ENCODE measurements at places on chromosomes 3 and 15.

DNA sequence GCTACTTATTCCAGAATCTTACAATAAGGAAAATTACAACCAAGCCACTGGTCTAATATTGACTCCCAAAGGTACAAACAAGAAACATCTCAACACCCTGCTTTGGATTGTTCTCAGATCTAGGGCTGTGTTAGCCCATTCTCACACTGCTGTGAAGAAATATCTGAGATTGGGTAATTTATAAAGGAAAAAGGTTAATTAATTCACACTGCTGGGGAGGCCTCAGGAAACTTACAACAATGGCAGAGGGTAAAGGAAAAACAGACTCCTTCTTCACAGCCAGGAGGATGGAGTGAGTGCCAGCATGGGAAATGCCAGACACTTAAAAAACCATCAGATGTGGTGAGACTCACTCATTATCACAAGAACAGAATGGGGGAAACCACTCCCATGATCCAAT is 208.3 kb downstream of the ULK4 start:
- H3K4me1 ChIP-seq: peaks cover 11% of the 10 kb centered on the region
- no peak overlapping the region for H3K4me3 ChIP-seq
- DNase-seq: no peak
- peaks cover 4% of the 10 kb centered on the region for H3K36me3 ChIP-seq

- no peak overlapping the region for H3K27ac ChIP-seq
- no peaks in the 10 kb centered on the region for H3K27me3 ChIP-seq
- no peak for DNase-seq
- H3K4me1 ChIP-seq: peaks cover 9% of the 10 kb centered on the region
Observed at GRCh38 chr3:128149650-128150049, 3.6 kb upstream of the EEFSEC start.

GRCh38 chr3:45145681-45146614 is at the start of gene CDCP1:
TSS of gene CDCP1 (minus strand) at chr3:45146378. CDS start at chr3:45146287, 91 bp downstream.
- no peak for DNase-seq
- no peak within 1 kb of the TSS for H3K27ac ChIP-seq
- peaks cover 16% of the 10 kb centered on the region for H3K4me1 ChIP-seq
- H3K4me3 ChIP-seq: peak within 1 kb of the TSS; percentile 70
- peaks cover 69% of the 10 kb centered on the region for H3K27me3 ChIP-seq

GRCh38 chr15:96002890-96003859 is 327.3 kb upstream of the NR2F2 start:
- peaks cover 4% of the 10 kb centered on the region for H3K27me3 ChIP-seq
- no peaks in the 10 kb centered on the region for H3K36me3 ChIP-seq
- H3K4me1 ChIP-seq: no peaks in the 10 kb centered on the region
- DNase-seq: no peak
- no peak overlapping the region for H3K4me3 ChIP-seq

DNA sequence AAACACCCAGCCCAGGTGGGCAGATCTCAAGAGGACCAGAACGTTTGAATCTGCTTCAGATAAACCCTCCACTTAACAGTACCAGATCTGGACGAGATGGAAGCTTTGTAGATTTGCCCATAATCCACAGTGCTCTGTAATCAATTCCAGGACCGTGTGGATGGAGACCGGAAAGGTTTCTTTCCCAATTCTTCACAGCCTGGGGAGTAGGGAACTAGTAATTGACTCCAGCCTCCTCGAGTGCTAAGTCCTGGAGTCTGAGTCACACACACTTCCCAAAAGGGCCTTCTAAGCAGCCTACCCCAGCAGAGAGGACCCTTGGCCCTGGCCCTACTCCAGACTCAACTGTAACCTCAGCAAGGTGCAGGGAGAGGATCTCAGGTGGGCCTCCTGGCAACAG is 56.2 kb upstream of the TSEN2 start:
- H3K36me3 ChIP-seq: no peaks in the 10 kb centered on the region
- peaks cover 33% of the 10 kb centered on the region for H3K4me1 ChIP-seq
- no peak for DNase-seq
- H3K27ac ChIP-seq: no peak overlapping the region
- no peak overlapping the region for H3K4me3 ChIP-seq

GRCh38 chr3:122760453-122761271 is 33.0 kb downstream of the HSPBAP1 start:
- H3K4me3 ChIP-seq: no peak overlapping the region
- no peak overlapping the region for H3K27ac ChIP-seq
- H3K36me3 ChIP-seq: peaks cover 4% of the 10 kb centered on the region
- H3K27me3 ChIP-seq: no peaks in the 10 kb centered on the region
- DNase-seq: no peak

DNA sequence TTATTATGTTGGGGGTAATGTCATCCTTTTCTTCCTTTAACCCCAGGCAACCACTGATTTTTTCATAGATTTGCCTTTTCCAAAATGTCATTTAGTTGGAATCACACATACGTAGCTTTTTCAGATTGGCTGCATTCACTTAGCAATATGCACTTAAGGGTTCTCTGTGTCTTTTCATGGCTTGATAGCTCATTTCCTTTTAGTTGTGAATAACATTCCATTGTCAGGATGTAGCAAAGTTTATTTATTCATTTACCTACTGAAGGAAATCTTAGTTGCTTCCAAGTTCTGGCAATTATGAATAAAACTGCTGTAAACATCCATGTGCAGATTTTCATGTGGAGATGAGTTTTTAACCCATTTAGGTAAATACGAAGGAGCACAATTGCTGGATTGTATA is 125.4 kb downstream of the AGBL1 start:
- H3K4me3 ChIP-seq: no peak overlapping the region
- no peaks in the 10 kb centered on the region for H3K27me3 ChIP-seq
- no peaks in the 10 kb centered on the region for H3K4me1 ChIP-seq
- DNase-seq: no peak
- H3K27ac ChIP-seq: no peak overlapping the region

DNA sequence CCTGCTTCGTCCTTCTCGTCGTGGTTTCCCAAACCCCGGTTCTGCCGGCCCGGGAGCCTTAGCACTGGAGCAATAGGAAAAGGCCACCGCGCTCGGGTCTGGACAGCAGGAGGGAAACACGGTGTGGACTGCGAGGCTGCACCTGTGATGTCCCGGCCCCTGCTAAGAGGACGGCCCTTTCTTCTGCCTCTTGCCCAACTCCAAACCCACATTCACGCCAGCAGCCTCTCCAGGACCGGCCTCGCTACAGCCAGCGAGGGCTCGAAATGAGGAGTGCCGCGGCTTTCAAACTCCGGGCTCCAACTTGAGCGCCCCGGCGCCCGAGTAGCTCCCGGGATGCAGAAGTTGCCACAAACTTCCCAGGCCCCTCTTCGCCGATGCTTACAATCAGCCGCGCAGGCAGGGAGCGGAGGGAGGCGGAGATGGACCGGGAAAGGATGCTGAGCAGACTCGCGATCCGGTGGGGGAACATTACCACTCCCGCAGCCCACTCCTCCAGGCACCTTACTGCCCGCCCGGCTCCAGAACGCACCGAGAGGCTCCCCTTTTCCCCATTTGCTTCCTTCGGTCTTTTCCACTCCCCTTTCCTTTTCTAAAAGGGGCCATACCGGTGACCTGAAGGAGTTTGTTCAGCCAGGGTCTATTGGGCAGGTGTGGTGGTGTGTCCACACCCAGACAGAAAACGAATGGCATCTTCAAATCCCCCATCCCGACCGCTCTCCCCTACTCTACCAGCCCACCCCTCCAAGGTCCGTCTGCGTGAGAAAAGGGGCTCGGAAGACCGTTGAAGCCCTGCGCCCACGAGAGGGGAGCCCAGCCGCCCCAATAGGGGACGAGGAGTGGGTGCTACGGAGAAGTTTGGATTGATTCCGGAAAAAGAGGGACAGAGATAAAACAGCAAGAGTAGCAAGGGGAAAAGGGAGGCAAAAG is 18.8 kb upstream of the SATB1 start:
- peak overlapping the region; percentile 94 for H3K4me3 ChIP-seq
- H3K27ac ChIP-seq: peak overlapping the region; percentile 91

GRCh38 chr3:45272032-45272810 is 46.1 kb upstream of the TMEM158 start:
- H3K4me1 ChIP-seq: no peaks in the 10 kb centered on the region
- no peak overlapping the region for H3K27ac ChIP-seq
- H3K27me3 ChIP-seq: peaks cover 35% of the 10 kb centered on the region

Measured in activated CD4-positive, alpha-beta memory T cell treated with anti-CD3 and anti-CD28 coated beads, Interleukin-2, amount 10 ng/mL, durations not matched to agents 7 days and 5 days (primary cell).